Foreskin melanocyte (primary cell): ENCODE measurements at places on chromosomes 4 and X.

GRCh38 chr4:172819353-172819752, 349.3 kb upstream of the GALNT7 start:
- no peak for DNase-seq

GRCh38 chr4:164239976-164240375, 514.0 kb upstream of the SMIM31 start:
- DNase-seq: no peak

- no peak for DNase-seq
Measured at GRCh38 chrX:70479922-70480659, 35.5 kb downstream of the DLG3 start.

GRCh38 chr4:161767116-161767515, 396.7 kb downstream of the FSTL5 start:
- DNase-seq: no peak

GRCh38 chr4:184955636-184956035, 62.7 kb upstream of the HELT start:
- no peak for DNase-seq

DNA sequence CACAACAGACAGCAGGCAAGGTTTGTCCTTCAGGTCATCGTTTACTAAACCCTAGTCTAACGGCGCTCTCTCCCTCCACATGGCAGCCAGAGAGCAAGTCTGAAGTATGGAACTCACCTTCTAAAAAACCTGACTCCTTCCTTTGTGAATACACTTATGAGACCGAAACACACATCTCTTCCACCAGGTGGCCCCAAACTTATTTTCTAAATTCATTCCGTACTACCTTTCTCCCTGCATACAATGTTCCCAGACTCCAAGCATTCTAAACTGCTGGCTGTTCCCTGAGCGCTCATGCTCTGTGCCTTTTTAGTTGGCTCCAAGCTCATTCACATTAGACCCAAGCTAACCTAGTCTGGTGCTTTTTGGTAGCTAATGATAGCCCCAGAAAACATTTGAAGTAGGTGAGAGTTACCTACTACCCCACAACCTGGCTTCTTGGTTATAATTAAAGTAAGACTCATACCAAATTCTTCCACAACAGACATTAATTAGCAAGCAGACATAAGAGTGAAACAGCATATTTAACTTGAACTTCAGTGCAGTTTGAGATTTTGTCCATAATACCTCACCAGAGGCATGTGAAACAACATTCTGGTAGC, 67.6 kb upstream of the DCLK2 start:
- peak; percentile 29 for DNase-seq

DNA sequence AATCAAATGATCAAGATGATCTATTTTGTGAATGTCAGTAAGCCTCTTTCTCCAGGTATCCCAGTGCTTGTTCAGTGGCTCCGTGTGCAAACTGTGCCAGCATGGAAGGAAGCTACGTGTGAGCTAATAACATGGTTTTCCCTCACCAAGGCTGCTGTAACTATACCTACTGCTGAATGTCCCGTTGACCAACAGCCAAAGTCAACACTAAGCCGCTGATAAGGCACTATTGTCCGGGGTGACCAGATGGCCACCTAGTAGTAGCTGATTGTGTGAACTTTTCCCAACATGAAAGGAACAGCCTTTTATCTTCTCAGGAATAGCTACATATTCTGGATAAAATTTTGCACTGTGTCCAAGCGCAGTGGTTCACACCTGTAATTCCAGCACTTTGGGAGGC, 58.0 kb upstream of the ABCG2 start:
- DNase-seq: no peak

DNA sequence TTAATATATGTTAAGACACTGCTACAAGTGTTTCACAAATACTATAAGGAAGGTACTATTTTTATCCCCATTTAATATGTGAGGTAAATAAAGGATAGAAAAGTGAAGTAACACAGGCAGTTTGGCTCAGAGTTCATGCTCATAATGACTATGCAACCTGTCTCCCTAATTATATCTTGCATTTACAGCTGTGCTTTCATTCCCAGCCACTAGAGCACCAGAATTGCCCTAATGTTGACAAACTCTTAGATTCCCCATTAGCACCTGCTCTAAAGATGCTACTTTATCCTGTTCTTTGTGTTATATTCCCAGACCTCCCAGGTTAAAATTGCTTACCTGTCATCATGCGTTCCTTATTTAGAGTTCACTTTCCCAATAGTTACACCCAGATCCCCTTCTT, 833.6 kb downstream of the CCSER1 start:
- no peak for DNase-seq
